ENCODE measurements at places on chromosomes 4 and X.

GRCh38 chrX:65667157-65667502, 324 bp upstream of the MSN start:
- no peak for DNase-seq

DNA sequence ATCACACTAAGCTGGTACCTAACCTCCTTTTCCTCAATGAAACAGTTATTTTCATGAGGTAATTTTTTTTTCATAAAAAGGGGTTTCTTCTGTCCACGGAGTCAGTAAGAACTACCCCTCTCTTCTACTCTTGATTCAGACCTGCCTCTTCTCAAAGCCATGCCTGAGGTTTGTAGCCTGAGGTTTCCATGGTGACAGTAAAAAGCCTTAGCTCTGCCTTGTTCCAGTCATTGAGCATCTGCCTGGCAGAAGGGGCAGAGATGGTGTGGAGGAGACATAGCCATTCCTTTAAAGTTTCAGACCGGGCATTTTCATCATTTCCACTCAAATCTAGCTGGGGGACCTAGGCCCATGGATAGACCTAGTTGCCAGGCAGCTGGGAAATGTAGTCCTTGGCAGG, 135.5 kb downstream of the REPS2 start:
- DNase-seq, result no peak

DNA sequence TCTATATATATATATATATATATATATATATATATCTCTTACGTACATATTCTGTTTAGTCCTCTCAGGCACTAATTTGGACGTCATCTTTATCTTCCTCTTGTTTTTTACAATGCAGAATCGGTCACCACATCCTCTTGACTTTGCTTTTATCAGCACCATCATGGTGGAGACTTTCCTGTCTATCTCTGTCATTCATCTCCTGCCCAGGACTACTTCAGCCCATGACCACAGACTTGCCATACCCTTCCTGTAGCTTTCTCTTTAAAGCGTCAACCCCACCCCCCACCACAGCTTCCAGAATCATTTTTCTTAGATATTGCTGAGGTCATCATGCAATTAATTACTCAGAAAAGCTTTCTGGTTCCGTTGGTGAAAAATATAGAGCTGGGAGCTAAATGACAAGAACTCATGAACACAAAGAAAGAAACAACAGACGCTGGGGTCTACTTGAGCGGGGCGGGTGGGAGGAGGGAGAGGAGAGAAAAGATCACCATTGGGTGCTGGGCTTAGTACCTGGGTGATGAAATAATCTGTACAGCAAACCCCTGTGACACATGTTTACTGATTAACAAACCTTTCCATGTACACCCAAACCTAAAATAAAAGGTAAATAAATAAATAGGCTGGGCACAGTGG, 30.5 kb upstream of the PRKX start:
- no peak for DNase-seq

DNA sequence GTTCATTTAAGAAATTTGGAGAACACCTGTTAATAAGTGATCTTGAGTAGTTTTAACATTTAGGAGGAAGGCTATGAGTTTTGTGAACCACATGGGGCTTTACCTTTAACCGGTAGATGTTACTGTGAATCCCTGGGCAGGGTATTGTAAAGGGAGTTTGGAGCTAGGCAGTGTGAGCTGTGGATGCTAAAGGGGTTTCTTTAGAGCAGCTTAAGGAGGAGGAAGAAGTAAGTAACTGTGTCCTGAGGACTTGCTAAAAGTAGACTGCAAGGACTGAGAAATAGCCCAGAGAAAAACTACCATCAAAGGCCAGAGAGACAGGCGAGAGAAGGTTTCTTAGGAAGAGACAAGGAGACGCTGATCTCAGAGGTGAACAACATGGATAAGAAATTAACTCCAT, 5.6 kb downstream of the RHOH start:
- no peak for DNase-seq

Measured in T-helper 2 cell (primary cell).